Activated CD4-positive, alpha-beta T cell treated with anti-CD3 and anti-CD28 coated beads for 1 hour (primary cell): ENCODE measurements at places on chromosomes 1 and 21.

GRCh38 chr1:36088265-36088576 lies 471 bp upstream of the ADPRS start:
- DNase-seq = no peak

GRCh38 chr1:81833722-81834121 lies 33.0 kb downstream of the ADGRL2 start:
- DNase-seq = no peak

GRCh38 chr1:24406788-24407187 lies 6.8 kb downstream of the STPG1 start:
- no peak for DNase-seq

GRCh38 chr1:67711855-67712212 lies 26.8 kb downstream of the GADD45A start:
- no peak for DNase-seq

DNA sequence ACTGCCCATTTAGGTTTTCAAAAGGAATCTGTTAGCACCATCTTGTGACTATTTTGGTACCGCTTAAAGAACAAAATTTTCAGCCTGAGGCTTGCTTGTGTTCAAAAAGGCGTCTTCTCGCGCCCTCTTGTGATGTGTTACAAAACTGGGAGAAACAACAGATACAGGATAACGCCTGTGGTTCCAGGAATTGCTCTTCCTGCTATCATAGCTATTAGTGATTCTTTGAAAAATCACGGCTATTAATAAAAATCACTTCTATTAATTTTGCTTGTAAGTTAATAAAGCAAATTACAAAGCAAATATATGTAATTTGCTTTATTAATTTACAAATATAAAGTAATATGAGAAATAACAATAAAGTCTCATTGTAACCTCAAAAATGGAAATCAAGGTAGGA lies 82.2 kb upstream of the ABCD3 start:
- no peak for DNase-seq

DNA sequence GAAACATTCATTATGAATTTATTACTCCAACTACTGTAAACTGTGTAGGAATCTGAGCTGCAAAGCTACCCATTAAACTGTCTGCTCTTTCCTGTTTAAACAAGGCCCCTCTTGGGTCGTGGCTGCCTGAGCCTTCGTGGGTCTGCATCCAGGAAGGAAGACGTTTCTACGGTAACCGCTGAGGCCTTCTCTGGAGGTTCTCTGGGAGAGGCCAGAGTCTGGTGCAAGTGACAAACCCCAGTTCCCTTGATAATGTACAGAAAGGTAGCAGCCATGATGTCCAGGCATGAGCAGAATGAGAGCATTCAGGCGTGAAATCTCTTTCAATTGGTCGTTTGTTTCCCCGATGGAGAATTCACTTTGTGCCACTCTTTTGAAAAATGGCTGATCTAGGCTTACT lies 350.2 kb downstream of the PLPP3 start:
- no peak for DNase-seq

GRCh38 chr1:9929431-9930385 lies 13.5 kb downstream of the LZIC start:
- no peak for DNase-seq

DNA sequence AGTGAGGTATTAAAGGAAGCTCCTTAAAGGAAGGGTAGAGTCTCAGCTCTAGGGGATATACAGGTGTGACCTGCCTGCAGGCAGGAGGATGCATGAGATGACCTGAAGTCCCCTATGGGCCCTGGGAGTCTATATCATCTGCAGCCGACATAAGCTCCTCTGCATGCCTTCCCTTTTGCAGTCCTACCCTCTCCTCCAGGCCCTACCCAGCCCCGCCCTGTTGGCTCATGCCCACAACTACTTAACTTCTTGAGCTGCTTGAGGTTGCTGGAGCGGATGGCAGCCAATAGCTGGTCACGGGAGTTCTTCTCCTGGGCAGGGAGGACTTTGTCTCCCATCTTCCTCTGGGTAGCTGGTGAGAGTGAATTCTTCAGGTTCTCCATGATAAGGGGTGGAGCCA lies 10.3 kb downstream of the SHISA4 start:
- no peak for DNase-seq

DNA sequence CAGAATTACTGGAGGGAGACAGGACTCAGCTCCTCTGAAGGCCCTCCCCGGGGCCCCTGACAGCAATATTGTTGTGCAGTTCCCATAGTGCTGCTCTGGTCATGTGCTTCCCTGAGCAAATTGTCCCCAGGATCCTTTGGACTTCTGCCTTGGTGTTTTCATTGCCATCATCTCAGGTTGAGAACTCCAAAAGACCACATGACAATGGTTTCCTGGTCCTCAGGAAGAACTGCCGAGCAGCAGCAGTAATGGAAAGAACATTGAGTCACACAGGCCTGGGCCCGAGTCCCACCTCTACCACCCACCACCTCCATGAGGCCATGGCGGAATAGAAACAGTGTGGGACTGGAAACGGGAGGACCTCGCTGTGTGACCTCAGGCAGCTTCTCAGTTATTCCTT lies 6.3 kb upstream of the CTTNBP2NL start:
- no peak for DNase-seq

DNA sequence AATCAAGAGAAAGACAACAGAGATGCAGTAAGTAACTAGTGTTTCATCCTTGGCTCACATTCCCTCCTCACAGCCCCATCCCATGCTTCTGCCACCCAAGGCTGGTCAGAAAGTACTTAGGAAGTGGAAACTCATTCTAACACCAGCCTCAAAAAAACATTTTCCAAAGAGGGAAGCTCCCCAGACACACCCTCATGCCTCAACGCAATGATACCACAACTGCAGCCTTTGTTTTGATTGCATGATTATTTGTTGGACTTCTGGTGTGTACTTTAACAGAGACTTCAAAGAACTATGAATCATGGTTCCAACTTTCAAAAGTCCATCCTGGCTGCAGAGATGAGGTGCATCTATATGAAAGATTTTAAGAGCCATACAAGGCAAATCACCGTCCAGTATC lies 45.2 kb upstream of the KCNA3 start:
- DNase-seq = no peak

GRCh38 chr1:146035048-146035423 lies 13.5 kb upstream of the HJV start:
- no peak for DNase-seq

GRCh38 chr1:78292361-78292760 lies 198.4 kb upstream of the PTGFR start:
- no peak for DNase-seq

GRCh38 chr1:201391225-201391624 lies 7.9 kb downstream of the LAD1 start:
- no peak for DNase-seq

- DNase-seq = no peak
Observed at GRCh38 chr1:60865166-60865565, 217.2 kb upstream of the NFIA start.

- DNase-seq = no peak
Observed at GRCh38 chr1:193111641-193112090, 6.5 kb upstream of the GLRX2 start.

DNA sequence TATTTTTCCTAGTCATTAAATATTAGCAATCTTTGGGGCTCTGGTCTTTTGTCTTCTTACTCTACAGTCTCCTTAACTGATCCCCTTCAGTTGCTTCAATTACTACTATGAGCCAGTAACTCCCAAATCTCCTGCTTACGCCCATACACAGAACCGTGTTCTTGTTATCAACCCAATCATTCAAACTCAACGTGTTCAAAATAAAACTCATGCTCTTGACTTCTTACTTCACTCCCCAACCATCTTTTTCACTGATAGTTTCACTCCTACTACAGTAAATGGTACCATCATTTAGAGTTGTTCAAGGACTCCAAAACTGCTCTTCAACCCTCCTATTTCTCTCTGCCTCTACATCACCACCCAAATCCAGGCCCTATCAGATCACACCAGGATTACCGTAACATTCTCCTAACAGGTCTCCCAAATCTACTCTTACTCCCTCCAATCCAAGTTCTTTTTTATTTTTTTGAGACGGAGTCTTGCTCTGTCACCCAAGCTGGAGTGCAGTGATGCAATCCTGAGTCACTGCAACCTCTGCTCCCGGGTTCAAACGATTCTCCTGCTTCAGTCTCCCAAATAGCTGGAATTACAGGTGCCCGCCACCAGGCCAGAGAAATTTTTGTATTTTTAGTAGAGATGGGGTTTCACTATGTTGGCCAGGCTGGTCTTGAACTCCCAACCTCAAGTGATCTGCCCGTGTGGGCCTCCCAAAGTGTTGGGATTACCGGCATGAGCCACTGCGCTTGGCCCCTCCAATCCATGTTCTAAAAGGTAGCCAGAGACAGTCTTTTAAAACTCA lies 3.0 kb downstream of the YARS1 start:
- DNase-seq = no peak

DNA sequence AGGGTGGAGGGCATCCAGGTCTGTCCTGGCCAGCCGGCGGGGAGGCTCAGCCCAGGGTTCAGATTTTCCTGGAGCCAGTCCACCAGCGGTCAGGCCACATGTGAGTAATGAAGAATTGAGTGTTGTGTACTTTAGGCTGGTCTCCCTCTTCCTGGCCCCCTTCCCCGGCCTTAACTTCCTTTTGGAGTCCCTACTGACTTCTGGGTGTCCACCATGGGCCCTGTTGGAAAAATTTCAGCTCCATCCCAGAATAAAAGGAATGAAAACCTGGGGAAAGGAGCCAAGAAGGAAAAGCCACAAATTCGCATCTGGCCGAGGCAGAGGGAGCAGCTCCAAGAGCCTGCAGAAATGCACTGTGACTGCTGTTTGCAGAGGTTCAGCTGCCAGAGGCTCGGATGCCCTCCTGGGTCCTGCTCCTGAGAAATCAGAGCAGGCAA lies 35.5 kb upstream of the HHAT start:
- DNase-seq = no peak

GRCh38 chr1:26684763-26685508 lies 10.9 kb upstream of the ARID1A start:
- no peak for DNase-seq

- no peak for DNase-seq
Observed at GRCh38 chr1:16978567-16979474, 1.6 kb downstream of the MFAP2 start.

DNA sequence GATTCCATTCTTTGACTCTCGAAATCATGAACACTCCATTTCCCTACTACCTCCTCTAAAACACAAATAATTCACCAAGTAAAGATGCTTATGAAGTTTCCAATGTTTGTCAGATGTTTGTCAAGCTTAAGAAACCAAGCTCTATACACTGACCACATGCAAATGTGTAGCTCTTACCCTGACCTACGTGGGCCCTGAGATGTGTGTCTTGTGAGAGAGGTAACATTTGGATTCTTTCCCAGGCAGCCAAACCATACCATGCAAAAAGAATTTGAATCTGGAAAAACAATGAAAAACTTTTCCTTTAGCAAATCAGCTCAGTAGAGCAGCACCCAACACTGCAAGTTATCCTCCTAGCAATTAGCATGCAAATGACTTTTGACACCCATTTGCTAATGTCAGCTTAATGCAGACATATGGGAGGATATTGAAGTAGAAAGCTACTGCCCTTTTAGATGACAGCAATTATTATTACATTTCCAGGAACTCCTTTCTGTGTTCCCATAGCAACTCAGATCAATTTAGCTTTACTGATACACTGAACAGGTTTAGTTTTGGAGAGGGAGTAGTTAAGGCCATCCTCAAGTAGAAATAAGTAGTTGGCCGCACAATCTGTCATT lies 83.2 kb upstream of the RGS4 start:
- no peak for DNase-seq

GRCh38 chr1:194846488-194846887 lies 1660.1 kb upstream of the B3GALT2 start:
- no peak for DNase-seq

- DNase-seq = no peak
Observed at GRCh38 chr1:30990591-30990990, 74.9 kb downstream of the PUM1 start.

DNA sequence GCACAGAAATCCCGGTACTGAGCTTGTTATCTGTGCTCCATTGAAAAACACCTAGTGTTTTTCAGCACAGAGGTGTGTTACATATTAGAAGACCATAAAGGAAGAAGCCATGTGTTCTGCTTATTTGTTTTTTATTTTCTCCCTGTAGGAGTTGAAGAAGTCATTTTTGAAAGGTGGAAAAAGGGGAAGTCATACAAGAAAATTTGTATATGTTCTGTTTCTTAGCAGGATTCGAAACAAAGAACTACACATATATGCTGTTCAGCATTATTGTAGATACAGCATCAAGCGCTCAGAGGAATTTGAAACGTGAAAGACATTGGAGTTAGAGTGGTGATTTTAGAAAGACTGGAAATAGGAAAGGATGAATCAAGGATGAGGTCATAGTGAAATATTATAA lies 345.3 kb upstream of the ADGRL2 start:
- no peak for DNase-seq

DNA sequence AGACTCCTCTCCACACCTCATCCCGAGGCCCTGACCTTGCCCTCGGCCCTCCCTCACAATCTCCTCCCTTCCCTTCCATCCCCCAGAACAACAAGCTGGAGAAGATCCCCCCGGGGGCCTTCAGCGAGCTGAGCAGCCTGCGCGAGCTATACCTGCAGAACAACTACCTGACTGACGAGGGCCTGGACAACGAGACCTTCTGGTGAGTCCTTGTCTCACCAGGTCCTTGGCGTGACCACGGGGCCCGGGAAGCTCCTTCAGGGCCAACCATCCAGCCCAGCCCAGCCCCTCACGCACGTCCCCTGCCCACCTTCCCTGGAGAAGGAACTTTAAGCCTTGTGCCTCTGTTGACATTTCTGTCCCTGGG lies 15.6 kb downstream of the PODN start:
- no peak for DNase-seq

- DNase-seq = no peak
Observed at GRCh38 chr21:22363504-22363903, 1365.3 kb downstream of the NCAM2 start.
